ENCODE measurements at places on chromosomes 2 and 18.

- DNase-seq, result no peak
Observed at GRCh38 chr18:5103693-5104092, 93.4 kb downstream of the AKAIN1 start.

- no peak for DNase-seq
Observed at GRCh38 chr2:38093527-38094165, 17.7 kb upstream of the CYP1B1 start.

GRCh38 chr2:167825664-167826063 lies 421.7 kb downstream of the STK39 start:
- no peak for DNase-seq

DNA sequence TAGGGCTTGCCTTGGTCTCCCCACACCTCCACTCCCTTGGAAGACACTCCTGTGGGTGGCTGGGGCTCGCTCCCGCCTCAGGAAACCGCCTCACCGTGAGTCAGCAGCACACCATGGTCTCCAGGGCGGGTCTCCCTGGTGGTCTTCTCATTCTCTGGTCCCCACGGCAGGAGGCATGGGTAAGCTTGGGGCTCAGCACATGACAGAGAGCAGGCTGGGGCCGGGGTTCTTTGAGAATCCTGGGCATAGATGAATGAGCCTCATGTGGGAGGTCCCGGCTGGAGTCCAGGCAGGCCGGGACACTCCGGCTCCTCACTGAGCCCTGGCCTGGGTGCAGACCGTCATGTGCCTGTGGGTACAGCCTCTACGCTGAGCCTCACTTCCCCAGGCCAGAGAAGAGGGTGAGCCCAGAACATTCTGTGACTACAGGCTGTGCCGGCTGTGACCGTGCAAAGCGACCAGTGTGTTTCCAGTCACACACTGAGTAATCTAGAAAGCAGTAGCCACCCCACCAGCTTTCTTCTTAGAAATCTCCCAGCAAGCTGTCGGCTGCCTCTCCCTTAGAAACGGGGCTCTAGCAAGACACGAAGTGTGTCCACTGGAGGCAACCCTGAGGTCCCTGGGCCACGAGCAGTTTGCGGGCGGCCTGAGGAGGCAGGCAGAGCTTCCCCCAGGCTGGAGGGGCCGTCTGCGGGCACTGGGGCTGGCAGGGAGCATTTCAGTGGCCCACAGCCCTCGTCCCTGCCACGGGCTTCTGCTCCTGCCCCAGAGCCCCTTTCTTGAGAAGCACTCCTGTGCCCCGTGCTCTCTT lies 93.1 kb downstream of the RHOB start:
- DNase-seq, result no peak

- no peak for DNase-seq
Observed at GRCh38 chr2:111157071-111157661, 36.5 kb downstream of the BCL2L11 start.

- no peak for DNase-seq
Observed at GRCh38 chr2:62354771-62355561, 151.0 kb downstream of the TMEM17 start.

- no peak for DNase-seq
Observed at GRCh38 chr2:232998666-232998985, 14.4 kb downstream of the NGEF start.

GRCh38 chr2:203786549-203787351 lies 80.3 kb downstream of the CD28 start:
- peak; percentile 47 for DNase-seq

DNA sequence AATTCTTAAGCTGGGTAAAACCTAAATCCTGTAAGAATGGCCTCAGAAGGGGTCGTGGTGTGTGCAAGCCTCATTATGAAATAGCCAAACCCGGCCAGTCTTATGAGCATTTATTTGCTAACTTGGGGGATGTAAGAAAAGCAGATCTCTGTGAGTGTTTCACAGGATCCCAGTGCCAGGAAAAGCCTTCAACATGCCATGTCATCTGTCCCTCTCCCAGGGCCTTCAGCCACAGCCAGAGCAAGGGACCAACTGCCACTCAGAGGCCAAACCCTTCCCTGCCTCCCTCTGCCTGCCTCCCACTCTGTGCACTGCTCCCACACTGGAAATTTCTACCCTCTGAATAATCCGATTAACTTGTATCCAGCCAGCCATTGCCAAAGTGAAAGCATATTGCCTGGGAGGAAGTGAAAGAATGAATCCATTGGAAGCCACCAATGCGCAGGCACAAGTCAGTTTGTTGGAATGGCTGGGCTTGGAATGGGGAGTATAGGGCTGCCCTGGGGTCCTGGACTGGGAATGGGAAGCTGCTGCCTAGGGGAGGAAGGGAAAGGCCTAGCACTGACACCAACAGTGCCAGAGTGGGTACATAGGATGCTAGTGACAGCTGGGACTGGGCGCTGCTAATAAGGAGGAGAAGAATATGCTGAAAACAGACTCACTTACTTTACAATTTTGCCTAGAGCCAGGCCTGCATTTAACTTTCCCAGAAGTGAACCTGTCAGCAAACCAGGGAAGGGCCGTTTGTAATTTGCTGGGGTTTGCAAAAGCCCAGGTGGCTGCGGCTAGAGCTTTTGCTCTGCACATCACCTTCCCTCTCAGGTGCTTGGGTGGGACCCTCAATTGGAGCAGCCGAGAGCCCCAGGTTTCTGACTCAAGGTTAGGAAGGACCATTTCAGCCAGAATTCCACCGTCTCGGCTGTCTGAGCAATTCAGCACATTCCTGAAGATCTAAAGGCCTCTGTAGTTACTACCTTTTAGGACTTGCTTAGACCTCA lies 146.6 kb upstream of the NCK2 start:
- no peak for DNase-seq

DNA sequence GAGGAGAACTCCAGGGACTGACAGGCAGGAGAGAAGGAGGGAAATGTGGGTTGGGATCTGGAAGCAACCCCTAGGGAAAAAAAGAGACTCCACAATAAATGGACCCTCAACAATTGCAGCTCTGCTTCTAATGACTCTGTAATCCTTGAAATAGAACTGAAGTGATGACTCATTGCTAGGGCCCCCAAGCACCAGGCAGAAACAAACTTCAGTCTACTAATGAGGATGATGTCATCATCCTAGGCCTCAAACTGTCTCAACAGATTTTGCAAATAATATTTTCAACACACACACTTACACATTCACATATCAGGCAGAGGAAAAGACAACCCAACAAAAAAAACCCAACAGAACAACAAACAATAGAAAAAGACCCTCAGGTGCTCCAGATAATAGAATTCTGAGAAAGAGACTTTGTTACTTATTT lies 143.3 kb downstream of the HDAC4 start:
- no peak for DNase-seq

- no peak for DNase-seq
Observed at GRCh38 chr2:105417857-105418436, 19.1 kb upstream of the FHL2 start.

DNA sequence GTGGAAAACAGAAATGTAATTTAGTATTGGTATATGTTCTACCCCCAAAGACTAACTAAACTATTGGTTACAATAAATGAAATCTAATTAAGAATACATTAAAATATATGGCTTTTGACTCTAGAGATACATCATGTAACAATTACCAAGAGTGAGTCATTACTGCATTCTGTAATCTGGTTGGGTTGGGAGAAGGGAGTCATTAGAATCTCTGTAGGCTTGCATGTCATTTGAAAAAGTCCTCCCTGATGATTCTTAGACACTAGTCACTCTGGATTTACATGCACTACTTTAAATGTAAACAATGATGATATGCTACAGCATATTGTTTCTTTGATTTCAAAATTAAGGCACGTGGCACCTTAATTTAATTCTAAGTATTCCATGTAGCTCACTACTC lies 293.4 kb upstream of the CHST9 start:
- no peak for DNase-seq

DNA sequence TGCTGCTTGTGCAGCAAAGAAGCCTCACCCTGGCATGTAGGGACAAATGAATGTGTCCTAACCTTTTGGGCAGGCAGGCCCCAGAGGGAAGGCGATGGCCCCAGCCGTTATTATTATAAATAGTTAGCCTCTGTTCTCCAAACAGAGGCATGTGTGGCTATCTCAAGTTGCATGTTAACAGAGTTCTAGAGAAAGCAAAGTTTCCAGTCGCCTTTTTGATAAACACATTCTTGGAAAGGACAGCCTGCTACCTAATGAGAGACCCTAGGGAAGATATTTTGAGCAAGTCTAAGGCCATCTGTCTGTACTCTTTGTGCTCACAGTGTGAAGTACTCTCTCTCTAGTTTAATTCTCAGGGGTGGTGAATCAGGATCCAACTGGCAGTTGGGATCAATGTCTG lies 97.4 kb upstream of the FHL2 start:
- DNase-seq, result peak; percentile 48

GRCh38 chr2:146027156-146027555 lies 1507.2 kb upstream of the ZEB2 start:
- no peak for DNase-seq

DNA sequence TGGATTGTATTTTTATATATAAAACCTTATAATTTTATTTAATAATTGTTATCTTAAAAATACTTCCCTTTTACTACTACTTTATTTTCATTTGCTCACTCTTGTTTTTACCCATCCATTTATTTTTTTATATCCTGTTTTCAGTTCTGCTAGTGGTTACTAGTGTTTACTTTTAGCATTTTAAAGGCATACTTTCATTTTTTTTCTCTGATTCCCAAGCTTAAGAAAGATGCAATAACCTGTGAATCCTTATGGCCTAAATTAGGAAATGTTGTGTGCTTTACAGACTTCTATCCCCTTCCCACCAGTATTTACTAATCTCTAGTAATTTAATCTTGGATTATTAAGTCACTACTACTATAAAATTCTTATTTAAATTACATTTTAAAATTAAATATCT lies 140.0 kb downstream of the SMAD7 start:
- no peak for DNase-seq

GRCh38 chr2:56260415-56260814 lies 76.6 kb downstream of the CCDC85A start:
- no peak for DNase-seq

GRCh38 chr2:116141891-116142474 lies 1672.5 kb upstream of the DDX18 start:
- DNase-seq, result no peak

- no peak for DNase-seq
Observed at GRCh38 chr2:126770466-126770865, 114.5 kb downstream of the GYPC start.

GRCh38 chr18:73043611-73044010 lies 175.8 kb upstream of the NETO1 start:
- no peak for DNase-seq

DNA sequence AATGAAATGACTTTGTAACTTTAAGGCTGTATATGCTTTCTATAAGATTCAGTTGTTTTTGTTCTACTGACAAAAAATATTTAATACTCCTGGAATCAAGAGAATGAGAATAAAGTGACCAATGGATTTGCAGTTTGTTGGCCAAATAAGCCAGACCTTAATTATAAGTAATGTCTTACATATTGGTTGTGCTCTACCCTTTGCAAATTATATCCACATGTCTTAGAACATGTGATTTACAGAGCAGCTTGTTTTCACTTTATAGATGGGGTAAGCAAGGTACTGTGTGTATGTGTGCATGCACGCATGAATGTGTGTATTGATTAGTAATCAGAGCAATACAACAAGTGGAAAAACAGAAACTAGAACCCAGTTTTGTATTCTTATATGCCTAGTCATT lies 59.1 kb downstream of the RMDN2 start:
- no peak for DNase-seq

DNA sequence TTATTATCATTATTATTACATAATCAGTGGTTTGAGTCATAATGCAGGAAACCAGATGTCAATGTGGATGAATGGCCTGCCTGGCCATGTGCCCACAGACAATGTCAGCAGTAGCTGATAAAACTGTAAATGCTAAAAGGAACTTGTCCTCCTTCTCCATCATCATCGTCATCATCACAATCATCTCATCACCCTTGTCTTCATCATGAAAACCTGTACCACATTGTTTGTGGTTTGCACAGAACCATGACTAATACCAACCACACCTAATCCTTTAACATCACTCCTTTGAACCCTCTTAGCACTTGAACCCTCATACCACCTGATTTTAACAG lies 96.0 kb downstream of the HNMT start:
- peak; percentile 67 for DNase-seq
